ENCODE measurements at places on chromosomes 7 and 10.
A peak's percentile ranks its signal among the peaks of the same experiment; 100 is the strongest.

DNA sequence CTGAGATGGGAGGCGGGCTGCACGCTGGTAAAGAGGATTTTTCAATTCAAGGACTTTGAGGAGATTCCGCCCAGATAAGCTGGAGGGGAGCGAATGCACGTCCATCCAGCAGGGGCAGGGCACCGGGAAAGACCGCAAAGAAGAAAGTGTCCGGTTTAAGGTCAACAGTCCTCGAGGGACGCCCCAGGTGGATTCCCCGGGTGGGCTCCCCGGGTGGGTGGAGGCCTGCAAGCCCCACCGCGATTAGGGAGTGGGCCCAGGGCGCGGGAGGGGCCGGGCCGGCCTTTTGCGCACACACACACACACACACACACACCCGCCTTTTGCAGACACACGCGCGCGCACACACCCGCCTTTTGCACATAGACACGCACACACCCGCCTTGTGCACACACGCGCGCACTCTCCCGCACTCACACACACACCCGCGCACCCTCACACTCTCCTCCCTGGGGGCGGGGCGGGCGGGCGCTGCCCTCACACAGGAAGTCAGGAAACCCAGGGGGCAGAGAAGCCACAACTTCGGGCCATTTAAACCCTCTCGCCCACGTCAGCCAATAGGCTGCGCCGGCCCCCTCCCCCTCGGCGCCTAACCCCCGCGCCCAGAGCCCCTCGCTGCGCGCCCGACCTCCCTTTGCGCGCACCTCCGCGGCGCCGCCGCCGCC lies 615 bp downstream of the ARHGAP12 start:
- peak; percentile 83 for DNase-seq

GRCh38 chr10:87093632-87094372 lies 841 bp downstream of the GLUD1 start:
- DNase-seq = peak; percentile 63

GRCh38 chr7:29798422-29798821 lies 7.9 kb upstream of the WIPF3 start:
- DNase-seq = no peak

DNA sequence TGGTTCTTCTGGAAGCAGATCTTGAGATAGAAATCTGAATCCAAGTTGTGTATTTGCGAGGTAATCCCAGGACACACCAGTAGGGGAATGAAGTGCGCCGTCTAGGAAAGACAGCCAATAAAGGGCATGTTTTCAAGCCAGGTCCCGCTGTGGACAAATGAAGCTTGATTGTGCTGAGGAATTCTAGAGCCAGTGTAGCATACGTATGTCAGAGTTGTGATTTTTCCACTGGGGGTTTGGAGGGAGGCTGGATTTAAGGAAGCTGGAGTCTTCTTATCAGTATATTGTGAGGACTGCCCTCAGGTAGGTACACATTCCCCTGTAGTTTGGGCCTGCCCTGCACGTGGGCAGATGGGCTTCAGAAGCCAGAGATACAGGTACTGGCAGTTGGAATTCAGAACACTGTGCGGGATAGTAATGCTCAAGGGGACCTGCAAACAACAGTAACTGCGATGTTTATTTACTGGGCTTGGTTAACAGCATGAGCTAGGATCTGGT lies 50.9 kb downstream of the GALNT11 start:
- peak; percentile 79 for DNase-seq

DNA sequence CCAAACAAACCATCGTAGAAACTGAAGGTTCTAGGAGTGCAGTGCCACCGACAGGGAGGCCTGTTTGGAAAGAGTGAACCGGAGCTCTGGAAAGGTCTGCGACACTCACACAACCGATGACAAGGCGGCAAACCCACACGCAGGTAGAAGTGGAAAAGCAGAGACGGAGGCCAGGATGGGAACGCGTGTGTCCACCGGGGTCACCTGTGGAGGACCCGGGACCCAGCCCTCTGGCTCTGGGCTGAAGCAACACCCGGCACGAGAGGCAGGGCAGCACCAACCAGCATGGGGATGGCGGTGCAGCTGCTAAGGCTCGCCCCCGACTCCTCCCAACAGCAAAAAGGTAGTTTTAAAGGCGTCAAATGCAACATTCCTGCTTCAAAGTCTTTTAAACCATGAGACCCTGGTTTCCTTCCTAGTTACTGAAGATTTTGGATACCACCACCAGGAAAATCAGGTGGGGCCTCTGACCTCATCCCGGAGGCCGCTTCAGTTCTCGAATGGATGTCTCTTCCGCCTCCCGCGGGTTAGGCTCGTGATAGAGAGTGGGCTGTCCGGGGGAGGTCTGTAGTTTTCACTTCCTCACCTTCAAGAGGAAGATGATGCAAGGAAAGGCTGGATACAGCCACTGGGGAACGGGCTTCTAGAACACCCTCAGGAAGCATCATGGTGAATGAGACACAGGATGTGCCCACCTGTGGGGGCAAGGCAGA lies 115.5 kb downstream of the SMURF1 start:
- DNase-seq = no peak

GRCh38 chr10:71337219-71337701 lies 18.2 kb downstream of the SLC29A3 start:
- no peak for DNase-seq

DNA sequence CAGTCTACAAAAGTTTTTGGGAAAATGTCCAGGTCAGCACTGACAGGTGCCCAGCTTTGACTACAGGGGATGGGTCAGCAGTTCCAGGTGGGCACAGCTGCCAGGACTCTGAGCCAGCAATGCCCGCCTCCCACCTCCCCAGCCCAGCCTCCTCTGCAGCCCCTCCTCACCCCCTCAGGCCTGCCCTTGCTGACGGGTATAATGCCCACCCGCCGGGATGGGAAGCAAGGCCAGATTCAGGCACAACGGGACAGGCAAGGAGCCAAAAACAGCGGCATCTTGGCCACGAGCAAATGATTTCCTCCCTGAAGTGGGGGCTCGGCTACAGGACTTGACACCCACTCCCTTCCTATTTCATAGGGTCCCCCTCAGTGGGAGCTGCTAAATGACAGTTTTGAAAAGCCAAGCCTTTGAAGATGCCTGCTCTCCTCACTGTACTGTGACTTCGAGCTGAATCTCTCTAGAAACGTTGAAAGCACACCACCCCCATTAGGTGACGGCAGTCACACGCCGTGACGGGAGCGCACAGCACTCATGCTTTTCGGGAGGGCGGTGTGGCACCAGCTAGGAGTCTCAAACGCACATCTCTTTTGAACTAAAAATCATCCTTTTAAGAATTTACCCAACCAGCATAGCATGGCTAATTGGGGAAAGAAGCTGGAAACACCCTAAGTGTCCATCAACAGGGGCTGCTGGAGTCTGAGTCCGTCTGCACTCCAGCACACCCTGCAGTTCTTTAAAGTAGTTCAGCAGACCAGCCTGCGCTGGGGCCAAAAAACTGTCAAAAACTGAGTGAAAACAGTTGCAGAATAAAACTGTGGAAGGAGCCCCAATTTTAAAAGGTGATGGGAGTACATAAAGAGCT lies 29.6 kb downstream of the MAD1L1 start:
- DNase-seq = no peak
